ENCODE measurements at places on chromosomes 16 and 17.

DNA sequence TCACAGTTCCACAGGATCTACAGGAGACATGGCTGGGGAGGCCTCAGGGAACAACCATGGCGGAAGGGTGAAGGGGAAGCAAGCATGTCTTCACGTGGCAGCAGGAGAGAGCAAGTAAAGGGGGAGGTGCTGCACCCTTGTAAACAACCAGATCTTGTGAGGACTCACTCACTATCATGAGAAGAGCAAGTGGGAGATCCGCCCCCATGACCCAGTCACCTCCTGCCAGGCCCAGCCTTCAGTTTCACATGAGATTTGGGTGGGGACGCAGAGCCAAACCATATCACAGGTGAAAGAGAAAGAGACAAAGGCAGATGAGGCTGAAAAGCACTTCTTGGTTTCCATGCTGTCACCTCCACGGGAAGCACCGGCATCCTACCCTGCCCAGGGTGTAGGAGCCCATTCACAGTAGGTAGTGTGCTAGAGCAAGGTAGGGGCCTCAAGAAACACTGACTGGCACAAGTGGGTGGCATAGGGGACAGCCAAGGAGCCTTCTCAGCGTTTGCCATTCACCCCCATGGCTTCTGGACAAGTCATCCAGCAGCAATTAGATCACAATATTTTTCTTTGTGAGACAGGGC, 6.6 kb downstream of the NARF start:
- DNase-seq = peak; percentile 36

DNA sequence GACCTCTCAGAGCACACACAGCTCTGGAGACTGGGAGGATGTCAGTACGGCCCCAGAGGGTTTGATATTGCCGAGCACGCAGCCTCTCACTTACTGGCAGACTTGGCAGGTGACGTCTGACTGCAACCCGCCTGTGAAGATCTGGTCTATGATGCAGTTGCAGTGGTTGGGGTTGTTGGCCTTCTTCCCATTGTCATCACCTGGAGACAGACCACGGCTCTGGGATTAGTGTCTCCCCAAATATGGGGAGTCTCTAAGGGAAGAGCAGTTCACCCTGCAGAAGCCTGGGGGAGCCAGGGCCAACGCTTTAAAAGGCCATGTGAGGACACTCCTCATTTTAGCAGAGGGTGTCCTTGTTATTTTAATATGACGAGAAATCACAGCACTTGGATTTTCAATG, 30.1 kb downstream of the USP22 start:
- no peak for DNase-seq

- peak; percentile 60 for DNase-seq
These were observed 14.0 kb upstream of the ELAC2 start for GRCh38 chr17:13031718-13032350.

DNA sequence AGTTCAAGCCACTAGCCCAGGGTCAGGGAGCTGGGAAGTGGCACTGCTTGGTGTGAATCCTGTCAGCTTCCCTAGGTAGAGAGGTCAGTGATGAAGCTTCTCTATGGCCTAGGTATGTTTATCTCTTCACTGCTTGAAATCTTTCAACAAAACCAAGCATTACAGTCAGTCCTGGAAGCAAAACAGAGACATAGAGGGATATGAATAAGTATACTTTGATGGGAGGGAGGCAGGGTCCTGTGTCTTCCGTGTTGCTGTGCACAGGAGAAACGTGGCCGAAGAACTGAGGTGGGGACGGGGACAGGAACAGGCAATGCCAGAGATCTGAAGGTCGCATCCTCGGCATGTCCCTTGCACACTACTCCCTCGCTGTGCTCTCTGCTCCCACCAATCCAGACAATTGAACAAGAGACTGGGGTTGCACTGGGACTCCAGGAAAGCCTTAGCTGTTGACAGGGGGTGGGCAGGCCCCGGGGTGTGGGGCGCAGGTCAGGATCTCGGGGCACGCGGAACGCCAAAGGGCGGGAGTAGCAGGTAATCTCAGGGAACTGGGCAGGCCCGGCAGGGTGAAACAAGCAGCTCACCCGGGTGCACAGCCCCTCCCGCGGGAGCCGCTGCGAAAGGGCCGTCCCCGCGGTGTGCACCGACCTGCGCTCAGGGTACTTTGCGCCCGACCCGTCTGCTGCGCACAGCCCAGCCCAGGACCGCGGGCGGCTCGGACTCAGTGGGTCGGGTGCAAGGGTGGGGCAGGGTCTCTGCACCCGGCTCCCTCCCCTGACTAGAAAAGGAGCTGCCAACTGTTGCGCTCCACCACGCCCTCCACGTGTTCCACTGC, at the start of gene MT1H:
MT1H (plus strand) TSS at position 810 of the 835 bp plus-strand sequence. CDS start 71 bp downstream, outside the sequence.
- peak; percentile 35 for DNase-seq

All from stimulated activated CD4-positive, alpha-beta T cell treated with anti-CD3 and anti-CD28 coated beads, Interleukin-15, amount 100 ng/mL, for 24 hours (primary cell).